ENCODE measurements at places on chromosomes 7 and 10.

DNA sequence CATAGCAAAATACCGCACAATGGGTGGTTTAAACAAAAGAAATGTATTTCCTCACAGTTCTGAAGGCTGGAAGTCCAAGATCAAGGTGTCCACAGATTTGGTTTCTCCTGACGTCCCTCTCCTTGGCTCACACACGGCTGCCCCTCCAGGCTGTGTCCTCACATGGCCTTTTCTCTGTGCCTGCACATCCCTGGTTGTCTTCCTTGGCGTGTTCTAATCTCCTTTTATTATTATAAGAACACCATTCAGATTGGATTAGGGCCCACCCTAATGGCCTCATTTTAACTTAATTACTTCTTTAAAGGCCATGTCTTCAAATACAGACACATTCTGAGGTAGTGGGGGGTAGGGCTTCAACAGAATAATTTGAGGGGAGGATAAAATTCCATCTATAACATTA lies 87.9 kb downstream of the FZD1 start:
- no peak for DNase-seq

GRCh38 chr10:118571123-118571522 lies 24.3 kb downstream of the PRLHR start:
- DNase-seq = no peak

GRCh38 chr10:12704488-12704887 lies 297.0 kb downstream of the CCDC3 start:
- DNase-seq = no peak

GRCh38 chr7:31851119-31851518 lies 164.1 kb downstream of the PPP1R17 start:
- no peak for DNase-seq

DNA sequence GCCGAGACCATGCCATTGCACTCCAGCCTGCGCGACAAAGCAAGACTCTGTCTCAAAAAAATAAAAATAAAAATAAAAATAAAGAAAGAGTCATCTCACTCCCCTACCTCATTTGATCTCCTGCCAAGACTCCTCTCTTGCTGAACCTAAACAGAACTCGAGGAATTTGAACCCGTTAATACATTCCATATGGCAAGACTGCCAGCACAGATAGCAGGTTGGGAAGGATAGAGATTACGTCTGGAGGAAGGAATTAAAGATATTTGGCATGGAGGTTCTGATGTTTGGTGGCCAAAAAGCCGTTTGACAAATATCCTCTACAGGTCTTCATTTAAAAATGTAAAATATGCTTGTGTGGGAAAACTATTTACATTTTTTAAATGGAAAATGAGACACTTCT lies 549.6 kb downstream of the HTR7 start:
- no peak for DNase-seq

GRCh38 chr10:116080553-116080952 lies 192.5 kb downstream of the GFRA1 start:
- DNase-seq = no peak

DNA sequence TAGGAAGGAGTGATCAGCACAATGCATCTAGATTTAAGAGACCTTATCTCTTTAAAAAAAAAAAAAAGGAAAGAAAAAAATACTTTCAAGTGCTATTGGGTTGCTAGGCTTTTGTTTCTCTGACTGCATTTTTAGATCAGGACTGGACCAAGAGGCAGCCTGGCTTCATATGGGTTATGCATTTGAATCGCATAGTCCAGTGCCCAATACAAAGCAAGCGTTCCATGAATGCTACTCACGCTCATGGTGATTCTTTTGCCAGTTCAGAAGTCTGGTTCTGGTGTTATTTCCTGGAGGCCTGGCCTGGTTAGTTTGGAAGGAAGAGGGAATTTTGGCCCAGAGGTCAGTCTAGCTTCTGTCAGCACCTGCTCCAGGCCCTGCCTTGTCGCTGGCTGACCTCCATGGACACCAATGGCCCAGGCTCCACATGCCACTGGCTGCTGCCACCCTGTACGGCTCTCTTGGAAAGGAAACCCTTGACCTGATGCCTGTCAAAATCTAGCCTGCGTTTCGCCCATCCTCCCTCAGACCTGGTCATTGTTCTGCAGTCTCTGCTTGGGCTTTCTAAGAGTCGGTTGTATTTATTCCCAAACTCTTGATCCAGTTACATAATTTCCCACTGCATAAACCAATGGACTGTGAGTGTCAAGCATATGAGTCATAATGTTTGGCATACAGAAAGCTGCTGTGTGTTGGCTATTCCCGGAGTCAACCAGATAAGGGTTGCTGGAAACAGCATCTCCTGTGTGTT lies 74.3 kb upstream of the MKX start:
- DNase-seq = no peak
